ENCODE measurements at places on chromosomes 16 and 17.
A peak's percentile ranks its signal among the peaks of the same experiment; 100 is the strongest.

DNA sequence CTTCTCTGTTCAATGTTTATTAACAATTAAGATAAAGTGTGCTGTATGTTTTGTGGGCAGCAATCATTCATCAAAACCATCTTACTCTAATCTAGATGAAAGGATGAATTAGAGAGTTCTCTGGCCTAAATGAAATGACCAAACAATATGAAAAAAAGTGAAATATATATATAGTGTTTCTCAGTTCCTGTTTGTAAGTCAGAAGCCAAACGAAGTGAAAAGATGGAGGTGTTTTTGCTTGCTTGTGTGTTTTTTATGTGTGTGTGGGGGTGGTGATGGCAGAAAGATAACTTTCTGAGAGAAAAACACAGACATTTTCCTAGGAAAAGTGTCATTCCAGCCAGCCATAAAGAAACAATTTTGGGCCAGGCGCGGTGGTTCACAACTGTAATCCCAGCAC, 138.6 kb downstream of the CDH8 start:
- no peak for DNase-seq

DNA sequence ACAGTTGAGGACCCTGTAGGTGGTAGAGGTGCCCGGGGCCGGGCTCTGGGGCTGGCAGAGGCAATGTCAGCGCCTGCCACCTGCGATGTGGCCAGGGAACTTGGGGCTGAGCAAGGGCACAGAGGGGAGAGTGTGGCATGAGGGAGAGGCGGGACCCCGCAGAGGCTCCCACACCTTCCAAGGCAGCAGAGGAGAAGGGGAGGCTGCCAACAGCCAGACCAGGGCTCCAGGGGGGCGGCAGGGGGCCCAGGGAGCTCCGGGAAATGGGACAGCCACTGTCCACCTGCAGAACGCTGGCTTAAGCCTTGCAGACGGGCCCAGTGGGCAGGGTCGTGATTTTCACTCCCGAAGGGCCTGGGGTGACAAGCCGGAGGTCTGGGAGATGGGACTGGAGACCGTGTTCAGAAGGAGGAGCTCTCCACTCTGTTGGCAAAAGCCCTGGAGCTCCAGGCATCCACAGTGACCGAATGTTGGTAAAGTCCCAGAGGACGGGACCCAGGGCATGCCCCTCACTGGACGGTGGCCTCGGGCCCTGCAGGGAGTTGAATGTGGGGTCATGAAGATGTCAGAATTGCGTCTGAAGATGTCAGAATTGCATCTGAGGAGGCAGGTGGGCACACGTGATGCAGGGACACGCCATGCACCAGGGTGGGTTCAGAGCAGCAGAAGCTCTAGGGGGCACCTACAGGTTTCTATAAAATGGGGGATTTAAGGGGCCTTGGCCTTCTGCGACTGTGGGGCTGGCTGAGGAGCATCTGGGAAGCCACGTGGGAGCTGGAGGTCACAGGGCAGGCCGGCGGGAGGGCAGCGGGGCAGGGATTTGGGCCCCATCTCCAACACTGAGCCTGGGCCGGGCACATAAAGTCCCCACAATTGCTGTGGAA, 18.6 kb downstream of the CD7 start:
- no peak for DNase-seq

DNA sequence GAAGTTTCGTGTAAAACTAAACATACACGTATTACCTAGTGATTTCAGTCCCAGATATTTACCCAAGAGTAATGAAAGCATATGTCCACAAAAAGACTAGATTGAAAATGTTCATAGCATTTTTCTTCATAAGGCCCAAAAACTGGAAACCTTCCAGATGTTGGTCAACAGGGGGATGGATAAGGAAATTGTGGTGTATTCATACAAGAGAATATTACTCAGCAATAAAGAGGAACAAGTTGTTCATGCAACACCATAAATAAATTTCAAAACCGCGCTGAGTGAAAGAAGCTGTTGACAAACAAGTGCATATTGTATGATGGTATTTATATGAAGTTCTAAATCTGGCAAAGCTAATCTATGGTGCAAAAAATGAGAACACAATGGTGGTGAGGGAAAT, 54.1 kb upstream of the NFAT5 start:
- no peak for DNase-seq

DNA sequence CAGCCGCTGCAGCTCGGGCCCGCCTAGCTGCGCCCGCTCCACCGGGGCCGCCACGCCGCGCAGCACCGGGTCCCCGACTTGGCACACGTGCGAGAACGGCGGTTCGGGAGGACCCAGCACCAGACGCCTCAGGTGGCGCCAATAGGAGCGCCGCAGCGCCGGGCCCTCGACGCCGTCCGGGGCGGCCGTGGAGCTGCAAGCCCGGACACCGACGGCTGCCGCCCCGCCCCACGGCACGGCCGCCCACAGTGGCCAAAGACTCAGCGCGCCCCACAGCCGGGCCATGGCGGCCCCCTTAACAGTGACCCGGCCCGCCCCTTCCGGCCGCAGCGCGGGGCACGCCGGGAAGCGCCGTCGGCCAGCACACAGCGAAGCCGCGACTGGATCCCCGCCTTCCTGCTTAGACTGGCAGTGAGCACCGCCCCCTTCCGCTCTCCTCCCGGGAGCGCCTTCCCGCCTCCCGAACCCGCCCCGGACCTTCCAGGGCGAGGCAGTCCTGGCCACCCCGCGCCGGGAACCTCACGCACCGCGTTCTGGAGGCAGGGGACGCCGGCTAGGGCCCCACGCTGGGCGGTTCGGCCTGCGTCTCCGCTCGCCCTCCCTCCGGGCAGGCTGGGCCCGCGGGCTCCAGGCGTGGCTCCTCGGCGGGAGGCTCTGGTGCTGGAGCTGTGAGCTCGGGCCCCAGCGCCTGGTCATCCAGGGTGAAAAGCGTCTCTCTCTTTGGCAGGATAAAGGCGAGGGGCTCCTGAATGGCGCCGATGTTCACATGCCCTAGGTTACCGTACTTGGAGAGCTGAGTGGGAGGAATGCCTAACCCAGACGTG, at the start of gene PDF:
TSS of gene PDF (minus strand) at position 303 of the 824 bp plus-strand sequence. CDS start at position 285, 18 bp downstream.
- peak; percentile 68 for DNase-seq

GRCh38 chr17:38673707-38674013, 1.1 kb downstream of the EPOP start:
- no peak for DNase-seq

DNA sequence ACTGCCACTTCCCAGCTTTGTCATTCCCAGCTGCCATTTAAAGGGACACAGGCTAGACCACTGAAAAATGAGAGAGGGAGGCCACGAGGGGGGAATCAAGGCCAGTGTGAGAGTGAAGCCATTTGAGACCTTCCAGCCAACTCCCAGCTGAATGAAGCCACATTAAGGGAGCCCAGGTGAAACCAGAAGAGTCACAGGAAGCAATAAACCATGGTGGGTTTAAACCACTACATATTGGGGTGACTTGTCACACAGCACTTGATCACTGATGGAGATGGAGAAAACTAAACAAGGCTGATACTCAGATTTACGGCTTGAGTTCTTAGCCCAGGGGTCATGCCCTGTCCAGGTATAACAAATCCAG, 2.8 kb upstream of the NUBP1 start:
- no peak for DNase-seq

GRCh38 chr16:28311413-28311812, 19.1 kb downstream of the SBK1 start:
- no peak for DNase-seq

GRCh38 chr16:31135535-31136286, at the start of gene PRSS8:
Gene PRSS8, minus strand, starts transcription at chr16:31135727. Its CDS starts 229 bp downstream, at chr16:31135498.
- DNase-seq = no peak

DNA sequence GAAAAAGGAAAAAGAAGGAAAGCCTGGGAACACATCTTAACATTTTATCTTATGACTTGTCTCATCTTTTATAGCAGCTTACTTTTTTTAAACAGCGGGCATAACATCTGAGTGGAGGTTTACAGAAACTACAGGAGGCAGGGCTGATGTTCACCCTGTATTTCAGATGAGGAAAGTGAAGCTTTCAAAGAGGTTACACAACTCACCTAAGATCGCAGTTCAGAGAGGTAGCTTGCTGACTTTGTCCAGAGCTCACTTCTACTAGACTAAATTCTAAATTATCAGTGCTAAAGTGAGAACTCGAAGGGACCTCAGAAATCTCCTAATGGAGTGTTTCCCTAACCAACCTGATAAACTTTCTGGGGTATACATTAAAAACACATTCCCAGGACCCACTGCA, 3.7 kb downstream of the MBTD1 start:
- DNase-seq = no peak

- no peak for DNase-seq
Observed at GRCh38 chr17:6195123-6195522, 124.9 kb downstream of the WSCD1 start.

DNA sequence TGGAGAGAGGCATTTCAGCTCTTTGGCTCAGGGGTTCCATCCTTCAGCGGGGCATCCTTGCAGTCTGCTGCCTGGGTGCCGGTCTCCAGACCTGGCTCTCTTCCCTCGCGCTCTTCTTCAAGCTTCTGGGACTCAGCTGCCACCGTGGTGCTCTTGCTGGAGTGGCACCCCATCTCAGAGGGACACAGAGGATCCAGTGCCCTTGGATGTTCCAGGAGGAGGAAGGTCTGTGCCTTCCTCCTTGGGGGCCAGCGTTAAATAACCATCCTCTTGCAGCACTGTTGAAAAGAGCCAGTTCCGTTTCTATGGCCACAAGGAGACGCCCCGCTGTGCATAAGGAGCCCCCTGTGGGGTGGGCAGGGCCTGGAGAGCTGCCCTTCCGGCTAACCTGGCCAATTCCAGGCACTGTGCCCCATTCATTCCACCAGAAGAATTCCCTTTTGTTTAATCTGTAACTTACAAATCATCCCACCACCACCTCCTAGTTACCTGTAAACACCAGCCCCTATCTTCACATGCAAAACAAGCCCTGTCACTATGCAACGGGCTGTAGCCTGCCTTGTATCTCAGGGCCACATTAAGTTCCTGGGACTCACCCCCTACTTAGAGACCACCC, 8.6 kb downstream of the CHD9NB start:
- no peak for DNase-seq

DNA sequence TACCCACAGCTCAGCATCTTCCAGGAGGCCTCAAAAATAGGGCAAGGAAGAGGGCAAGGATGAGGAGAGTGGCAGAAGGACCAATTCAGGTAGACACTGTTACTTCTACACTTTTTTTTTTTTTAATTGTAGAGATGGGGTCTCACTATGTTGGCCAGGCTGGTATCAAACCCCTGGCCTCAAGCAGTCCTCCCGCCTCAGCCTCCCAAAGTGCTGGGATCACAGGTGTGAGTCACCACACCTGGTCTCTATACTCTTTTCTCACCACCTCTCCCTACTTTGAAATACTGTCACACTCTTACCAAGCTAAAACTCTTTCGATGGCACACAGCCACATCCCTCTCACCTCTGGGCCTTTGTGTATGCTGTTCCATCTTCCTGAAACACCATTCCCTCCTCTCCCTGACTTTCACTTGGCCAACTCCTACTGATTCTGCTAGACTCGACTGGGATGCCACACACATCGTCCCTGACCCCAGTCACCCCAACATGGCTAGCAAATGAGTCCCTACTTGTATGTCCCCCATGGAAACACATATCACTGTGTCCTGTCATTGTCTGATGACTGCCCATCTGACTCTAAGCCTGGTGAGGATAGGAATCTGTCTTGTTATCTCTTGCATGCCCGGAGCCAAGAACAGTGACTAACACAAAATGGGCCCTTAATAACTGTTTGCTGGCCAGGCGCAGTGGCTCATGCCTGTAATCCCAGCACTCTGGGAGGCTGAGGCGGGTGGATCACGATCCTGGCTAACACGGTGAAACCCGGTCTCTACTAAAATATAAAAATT, 7.2 kb upstream of the SLC43A2 start:
- DNase-seq = no peak

GRCh38 chr16:66168777-66169176, 197.7 kb upstream of the CDH5 start:
- no peak for DNase-seq

GRCh38 chr16:53821487-53821886, 117.5 kb downstream of the FTO start:
- no peak for DNase-seq

DNA sequence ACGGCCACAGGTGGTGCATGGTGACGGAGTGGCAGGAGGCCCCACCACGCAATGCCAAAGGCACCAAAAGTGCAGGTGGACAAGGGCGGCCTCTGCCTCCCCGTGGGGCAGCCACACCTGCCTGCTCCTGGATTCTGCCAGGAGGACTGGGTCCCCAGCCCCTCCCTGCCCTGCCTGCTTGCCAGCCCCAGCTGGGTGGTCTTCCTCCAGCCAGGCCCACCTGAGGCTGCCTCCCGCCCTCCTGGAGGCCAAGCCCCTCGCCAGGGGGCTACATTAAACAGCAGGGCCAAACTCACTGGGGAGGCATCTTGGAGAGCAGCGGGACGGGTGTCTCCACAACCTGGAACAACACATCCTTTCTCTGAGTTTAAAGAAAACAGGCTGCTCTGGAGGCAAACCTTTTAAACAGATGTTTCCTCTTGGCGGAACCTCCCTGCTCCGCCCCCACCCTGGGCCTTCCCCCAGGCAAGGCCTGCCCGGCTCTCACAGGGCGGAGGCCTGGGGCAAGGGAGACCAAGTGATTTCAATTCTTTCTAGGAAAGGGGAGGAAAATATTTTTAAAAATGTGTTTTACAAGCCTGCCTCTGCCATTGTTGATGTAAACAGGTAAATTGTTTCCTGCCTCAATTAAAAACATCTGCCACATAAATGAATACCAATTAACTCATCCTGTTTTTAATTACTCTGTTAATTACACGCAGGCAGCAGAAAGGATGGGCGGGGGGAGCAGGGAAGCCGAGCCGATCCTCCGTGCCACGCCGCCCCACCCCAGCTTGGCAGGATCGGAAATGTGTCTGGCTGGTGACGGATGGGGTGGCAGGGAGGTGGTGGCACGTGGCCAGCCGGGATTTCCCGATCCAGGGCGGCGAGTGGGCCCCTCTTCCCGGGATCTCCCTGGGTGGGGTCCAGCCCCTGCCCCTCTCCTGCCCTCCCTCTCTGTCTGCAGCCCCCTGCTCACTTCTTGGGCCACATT, 54.4 kb upstream of the PABPN1L start:
- DNase-seq = peak; percentile 84

GRCh38 chr16:86089991-86090390, 191.0 kb downstream of the IRF8 start:
- DNase-seq = no peak

- DNase-seq = no peak
Observed at GRCh38 chr17:66304304-66305174, 2.1 kb downstream of the PRKCA start.

- no peak for DNase-seq
Observed at GRCh38 chr17:47847341-47848197, 3.4 kb downstream of the SP6 start.

DNA sequence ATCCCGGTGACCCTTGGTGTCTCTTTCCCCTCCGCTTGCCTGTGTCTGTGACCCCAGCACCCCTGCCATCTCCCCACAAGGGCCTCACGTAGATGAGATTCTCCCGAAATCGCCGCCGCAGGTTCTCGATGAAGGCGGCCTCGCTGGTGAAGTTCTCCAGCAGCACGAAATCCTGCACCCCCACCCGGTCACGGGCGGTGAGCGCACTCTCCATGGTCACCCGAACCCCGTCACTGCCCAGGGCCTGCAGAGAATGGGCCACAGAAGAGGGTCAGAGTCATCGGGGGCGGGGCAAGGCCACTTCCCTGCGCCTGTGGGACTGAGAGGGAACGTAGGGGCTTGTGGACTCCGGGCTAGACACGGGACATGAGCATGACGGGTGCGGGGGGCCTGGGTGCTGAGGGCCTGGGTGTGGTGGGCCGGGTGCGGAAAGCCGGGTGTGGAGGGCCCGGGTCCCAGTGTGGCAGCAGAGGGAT, 8.4 kb downstream of the MYO1C start:
- no peak for DNase-seq

Measured in HFF-Myc (cell line).